ENCODE measurements at places on chromosomes 3 and 15. TPM values are rescaled to one million over a fixed set of nuclear protein-coding genes. Genes with fewer than 3 reads are reported as not detected.

The APOD gene
- 2.4 TPM for total RNA-seq

DNA sequence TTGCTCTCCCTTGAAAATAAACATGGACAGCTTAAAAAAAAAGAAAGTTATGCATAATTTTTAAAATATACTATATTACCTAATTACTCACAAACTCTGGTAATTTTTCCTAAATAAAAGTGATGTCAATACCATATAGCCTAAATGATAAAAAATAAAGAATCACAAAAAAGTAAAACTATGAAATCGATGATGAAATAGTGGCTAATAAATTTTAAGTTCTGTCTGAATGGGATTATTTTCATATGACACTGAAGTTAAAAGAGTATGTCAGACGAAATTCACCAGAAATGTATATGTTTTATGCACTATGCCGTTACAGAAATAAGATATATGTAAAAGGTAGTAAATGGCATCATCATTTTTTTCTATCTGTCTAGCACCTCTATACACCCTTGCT lies 51.4 kb downstream of the FSIP1 start:
- no peak for DNase-seq
- no peak overlapping the region for H3K27ac ChIP-seq
- H3K4me3 ChIP-seq, result no peak overlapping the region
- H3K36me3 ChIP-seq, result no peaks in the 10 kb centered on the region
- peaks cover 10% of the 10 kb centered on the region for H3K27me3 ChIP-seq

GRCh38 chr3:45911511-45912226 lies 25.3 kb downstream of the CCR9 start:
- H3K36me3 ChIP-seq, result no peaks in the 10 kb centered on the region
- no peak overlapping the region for H3K4me3 ChIP-seq
- H3K4me1 ChIP-seq, result peaks cover 44% of the 10 kb centered on the region
- H3K27me3 ChIP-seq, result peaks cover 88% of the 10 kb centered on the region
- no peak overlapping the region for H3K27ac ChIP-seq

GRCh38 chr15:41276831-41277230 lies 45.8 kb downstream of the CHP1 start:
- peaks cover 7% of the 10 kb centered on the region for H3K36me3 ChIP-seq
- H3K27ac ChIP-seq, result no peak overlapping the region
- H3K27me3 ChIP-seq, result no peaks in the 10 kb centered on the region

The PSMA4 gene
- total RNA-seq, result 207 TPM

DNA sequence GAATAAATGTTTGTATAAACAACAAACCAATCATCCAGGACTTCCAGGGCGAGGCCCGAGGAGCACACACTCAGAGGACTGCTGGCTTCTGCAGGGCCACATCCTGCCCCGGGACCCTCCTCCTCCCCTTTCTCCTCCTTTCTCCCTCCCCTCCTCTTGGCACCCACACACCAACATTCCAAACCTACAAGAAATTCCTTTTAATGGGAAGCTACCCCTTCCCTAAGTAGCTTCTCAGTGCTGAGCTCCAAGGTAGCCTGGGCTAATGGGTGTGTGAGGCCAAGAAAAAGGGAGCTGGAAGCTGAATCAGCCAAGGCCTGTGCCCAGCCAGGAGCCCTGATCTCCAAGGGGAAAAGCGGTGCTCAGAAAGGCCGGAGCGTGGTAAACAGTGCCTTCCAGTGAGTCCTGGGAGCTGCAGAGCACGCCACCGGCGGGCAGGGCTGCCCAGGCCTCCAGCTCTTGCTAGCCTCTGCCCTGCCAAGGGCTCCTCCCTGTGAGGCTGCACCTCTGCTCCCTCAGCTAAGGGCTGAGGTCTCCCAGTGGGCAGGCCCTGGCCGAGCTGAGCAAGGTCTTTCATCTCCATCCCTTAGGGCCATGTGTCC lies 3.9 kb downstream of the ITIH3 start:
- no peaks in the 10 kb centered on the region for H3K27me3 ChIP-seq
- H3K27ac ChIP-seq, result no peak overlapping the region
- no peak for DNase-seq
- no peaks in the 10 kb centered on the region for H3K36me3 ChIP-seq

The RARB gene
- not detected for total RNA-seq

GRCh38 chr15:60804986-60805949 lies 326.3 kb upstream of the ICE2 start:
- no peaks in the 10 kb centered on the region for H3K36me3 ChIP-seq
- H3K27ac ChIP-seq, result no peak overlapping the region
- no peak overlapping the region for H3K4me3 ChIP-seq
- H3K27me3 ChIP-seq, result peaks cover 23% of the 10 kb centered on the region

All from activated T-cell treated with anti-CD3 and anti-CD28 coated beads, Interleukin-2, amount 50 U/mL, for 72 hours (primary cell).